ENCODE measurements at places on chromosomes 6 and 20.

DNA sequence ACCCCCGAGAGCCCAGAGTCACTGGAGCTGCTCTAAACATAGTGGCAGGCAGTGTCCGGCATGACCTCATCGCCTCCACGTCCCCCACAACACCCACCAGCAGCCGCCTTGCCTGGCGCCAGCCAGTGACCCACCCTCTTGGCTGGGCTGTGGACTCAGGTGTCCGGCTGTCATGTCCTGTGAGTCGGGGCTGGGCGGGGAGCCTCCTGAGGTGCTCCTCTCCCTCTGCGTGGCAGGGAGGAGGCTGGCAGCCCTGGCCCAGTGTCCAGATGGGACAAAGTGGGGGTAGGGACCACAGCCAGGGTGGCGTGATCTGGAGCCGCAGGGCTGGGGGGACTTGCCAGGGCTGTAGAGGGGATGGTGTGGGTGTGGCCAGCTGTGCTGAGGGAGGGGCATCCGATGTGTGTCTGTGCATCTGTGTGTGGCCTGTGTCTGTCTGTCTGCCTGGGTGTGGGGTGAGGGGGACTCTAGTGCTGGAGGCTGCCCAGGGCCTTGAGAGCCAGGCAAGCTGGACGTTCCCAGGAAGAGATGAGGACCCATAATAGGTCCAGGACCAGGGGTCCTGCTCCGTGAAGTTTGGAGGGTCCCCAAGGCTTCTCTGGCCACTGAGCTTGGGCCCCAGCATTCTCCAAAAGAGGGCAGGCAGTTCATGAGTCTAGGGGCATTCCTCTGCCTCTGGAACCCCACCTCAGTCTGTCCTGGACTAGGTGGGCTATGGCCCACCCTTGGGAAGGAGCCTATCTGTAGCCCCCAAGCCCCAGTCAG lies 2.3 kb upstream of the SOX18 start:
- DNase-seq: no peak

DNA sequence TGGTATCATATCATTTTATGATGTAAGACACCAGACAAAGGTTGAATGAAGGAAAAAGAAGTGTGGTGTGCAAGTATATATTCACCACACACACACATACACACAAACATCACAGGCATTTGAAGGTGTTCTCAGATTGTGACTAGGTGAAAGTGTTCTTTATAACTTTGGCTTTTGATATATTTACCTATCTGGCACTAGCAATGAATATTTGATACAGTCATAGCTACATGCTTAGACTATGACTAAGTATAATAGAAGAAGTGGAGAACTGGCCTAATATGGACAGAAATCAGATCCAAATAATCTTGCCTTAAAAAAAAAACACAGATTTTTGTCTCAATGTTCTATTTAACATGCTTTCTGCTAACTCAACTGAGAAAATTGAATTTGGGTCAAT lies 809.9 kb downstream of the KIF16B start:
- no peak for DNase-seq

DNA sequence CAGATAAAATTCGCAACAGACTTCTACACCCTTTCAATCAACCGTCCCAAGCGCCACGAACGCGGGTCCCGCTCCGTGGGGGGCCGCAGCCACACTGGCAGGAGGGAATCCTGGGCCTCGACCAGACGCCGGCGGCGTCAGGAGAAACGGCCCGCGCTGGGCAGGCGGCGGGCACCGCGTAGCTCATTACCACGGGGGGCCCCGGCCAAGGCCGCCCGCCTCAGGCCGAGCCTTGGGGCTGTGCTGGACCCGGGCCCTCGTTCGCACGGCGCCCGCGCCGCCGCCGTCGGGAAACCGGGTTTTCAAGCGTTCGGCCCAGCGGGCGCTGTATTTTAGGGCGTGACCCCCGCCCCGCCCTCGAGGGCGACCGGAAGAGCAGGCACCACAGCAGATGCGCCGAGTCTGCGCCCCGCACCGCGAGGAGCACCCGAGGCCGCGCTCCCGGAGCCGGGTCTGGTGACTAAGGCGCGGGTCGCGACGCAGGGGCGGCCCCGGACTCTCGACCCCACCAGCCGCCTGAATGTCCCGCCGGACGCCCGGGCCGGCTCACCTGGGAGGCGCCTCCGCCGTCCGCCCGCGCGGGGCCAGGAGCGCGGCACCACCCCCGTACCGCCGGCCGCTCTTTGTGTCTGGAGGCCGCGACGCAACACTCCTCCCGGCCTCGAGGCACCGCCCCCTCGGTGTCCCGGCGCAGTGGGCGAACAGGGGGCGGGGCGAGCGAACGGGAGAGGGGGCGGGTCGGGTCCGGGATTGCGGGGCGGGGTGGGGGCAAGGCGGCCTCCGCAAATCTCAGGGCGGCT lies at the start of gene NINL:
NINL (minus strand) TSS at position 627 of the 800 bp plus-strand sequence. CDS start 58,944 bp downstream, outside the sequence.
- DNase-seq: no peak

GRCh38 chr20:43731469-43731868 lies 4.7 kb upstream of the GTSF1L start:
- DNase-seq: no peak

DNA sequence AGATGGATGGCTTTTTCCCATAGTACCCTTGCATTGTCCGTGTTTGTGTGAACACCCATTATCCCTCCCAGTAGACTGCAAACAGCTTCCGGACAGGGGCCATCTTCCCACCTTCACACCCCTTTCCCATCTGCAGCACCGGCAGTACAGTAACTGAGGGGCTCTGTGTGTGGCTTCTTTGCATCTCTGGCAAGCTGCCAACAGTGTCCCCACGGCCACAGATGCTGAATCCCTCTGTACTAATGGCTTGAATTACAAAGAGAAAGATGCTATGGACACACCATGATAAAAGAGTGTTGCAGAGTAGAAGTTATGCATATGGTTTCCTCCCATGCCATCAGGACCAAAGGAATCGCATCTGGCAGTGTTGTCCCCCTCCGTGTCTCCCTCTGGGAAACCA lies 101.1 kb upstream of the CDYL start:
- DNase-seq: no peak

DNA sequence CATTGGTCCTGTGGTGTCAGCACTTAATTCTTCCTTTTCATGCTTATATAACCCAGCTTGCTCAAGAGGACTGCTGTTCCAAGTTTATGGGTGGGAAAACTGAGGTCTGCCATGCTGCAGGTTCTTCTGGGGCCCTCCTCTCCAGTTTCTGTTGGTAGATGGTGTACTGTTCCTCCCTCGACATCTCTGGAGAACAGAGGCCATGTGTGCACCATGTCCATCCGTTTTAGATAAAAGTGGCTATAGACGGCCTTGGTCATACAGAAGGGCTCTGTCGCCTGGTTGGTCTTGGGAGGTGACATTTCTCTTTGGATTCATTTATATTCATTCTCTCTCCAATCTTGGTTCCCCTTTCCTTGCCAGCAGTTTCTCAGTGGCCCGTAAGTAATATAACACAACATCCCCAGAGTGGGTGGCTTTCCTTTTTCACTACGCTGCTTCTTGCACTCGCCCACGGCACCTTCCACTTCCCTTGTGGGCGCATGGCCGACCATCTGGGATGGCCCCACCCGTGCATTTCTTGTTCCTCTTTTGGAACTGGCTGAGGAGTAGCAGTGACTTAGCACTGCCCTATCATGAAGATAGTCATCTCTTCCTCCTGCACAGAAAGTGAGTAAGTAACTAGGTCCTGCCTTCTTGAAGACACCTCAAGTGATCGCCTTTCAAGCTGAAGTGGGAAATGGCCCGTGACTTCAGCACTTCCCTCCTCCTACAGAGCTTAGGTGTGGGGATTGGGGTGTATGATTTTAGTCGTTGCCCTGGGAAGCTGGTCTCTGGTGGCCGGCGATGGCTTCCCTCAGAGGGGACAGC lies 94.2 kb downstream of the RREB1 start:
- no peak for DNase-seq

DNA sequence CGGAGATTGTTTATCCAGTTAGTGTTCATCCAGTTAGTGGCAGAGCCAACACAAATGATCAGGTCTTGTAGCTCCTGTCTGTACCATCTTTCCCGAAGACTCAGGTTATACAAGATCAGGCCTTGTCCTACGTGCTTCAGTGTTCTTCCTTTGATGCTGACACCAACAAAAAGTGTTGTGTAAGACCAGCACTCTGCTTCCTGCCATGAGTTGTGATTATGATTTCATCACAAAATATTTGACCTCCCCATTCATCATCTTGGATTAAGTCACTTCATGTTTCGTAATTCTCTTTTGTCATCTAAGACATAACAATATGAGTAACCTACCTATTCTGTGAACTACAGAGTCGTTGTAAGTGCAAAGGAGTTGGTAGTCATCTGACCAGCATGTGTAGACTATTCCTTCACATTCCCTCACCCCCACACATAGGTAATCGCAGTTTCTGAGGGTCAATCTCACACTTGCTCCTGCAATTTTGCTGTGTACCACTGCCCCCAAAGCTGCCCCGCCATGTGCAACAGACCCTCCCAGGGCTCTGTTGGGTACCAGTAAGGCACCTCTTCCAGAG lies 135.6 kb upstream of the SLC22A23 start:
- peak; percentile 73 for DNase-seq

- DNase-seq: no peak
Measured at GRCh38 chr20:16000112-16000511, 573.1 kb downstream of the KIF16B start.

All from Panc1 (cell line).